ENCODE measurements at places on chromosomes 3 and 15.

DNA sequence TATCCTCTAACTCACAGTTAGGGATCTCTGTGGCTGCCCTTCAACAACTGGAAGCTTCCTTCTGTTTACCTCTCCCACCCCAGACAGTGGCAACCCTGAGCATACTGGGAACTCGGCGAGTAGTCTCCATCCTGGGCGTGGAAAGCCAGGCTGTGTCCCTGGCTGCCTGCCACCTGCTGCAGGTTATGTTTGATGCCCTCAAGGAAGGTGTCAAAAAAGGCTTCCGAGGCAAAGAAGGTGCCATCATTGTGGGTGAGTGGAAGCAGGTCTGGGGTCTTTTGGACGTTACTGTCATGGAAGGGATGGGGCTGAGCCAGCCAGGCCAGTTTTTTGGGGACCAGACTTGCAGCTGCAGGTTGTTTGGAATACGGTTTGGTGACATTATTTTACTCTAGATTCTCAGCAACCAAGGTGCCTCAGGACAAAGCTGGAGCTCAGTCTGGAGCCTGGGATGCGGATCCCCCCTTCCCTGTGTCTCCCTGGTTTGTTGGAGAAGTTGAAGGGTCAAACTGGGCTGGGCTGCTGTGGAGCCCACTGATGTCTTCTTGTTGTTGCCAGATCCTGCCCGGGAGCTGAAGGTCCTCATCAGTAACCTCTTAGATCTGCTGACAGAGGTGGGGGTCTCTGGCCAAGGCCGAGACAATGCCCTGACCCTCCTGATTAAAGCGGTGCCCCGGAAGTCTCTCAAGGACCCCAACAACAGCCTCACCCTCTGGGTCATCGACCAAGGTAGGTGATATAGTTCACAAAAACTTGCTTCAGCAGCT is 7.5 kb downstream of the UNC45A start:
- no peak for DNase-seq

DNA sequence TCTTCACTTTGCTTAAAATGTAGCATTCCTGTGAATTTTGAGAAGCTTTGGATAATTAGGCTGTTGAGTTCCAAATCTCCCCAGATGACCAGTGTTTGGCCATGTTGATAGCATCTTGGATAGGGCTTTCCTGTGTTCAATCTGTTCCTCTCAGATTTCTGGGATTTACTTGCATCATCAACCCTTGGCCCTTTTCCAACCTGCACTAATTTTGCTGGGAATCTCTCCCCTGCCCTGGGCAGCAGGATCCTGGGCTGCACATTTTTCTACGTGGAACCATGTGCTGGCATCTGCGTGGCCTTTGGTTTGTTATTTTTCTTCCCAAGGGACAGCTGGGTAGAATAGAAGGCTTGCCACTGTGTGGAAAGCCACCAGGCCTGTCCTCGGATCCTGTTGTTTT is 75.4 kb upstream of the PLXNA1 start:
- DNase-seq, result no peak

GRCh38 chr3:120554812-120555606 is 41.1 kb upstream of the NDUFB4 start:
- DNase-seq, result no peak

DNA sequence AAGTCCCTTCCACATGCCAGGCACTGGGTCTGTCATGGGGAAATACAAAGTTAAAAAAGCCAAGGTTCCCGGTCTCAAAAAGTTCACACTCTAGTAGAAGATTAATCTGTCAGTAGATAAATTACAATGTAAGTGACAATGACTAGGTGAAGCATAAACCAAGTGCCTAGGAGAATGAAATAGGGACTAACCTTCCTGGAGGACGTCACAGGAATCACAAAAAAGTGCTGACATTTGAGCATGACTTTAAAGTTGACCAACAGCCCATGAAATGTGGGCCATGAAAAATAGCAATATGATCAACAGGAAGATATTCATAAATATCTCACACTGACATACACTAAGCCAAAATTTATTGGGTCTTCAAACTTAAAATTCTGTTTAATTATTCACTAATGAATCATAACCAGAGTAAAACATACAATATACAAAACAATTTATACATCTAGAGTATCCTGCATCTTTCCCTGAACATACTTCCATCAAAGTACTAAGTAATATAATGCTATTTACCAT is 20.0 kb downstream of the COPS2 start:
- DNase-seq, result no peak

GRCh38 chr15:57559875-57560274 is 31.8 kb upstream of the MYZAP start:
- no peak for DNase-seq

- no peak for DNase-seq
Measured at GRCh38 chr15:88032787-88033186, 223.8 kb downstream of the NTRK3 start.

DNA sequence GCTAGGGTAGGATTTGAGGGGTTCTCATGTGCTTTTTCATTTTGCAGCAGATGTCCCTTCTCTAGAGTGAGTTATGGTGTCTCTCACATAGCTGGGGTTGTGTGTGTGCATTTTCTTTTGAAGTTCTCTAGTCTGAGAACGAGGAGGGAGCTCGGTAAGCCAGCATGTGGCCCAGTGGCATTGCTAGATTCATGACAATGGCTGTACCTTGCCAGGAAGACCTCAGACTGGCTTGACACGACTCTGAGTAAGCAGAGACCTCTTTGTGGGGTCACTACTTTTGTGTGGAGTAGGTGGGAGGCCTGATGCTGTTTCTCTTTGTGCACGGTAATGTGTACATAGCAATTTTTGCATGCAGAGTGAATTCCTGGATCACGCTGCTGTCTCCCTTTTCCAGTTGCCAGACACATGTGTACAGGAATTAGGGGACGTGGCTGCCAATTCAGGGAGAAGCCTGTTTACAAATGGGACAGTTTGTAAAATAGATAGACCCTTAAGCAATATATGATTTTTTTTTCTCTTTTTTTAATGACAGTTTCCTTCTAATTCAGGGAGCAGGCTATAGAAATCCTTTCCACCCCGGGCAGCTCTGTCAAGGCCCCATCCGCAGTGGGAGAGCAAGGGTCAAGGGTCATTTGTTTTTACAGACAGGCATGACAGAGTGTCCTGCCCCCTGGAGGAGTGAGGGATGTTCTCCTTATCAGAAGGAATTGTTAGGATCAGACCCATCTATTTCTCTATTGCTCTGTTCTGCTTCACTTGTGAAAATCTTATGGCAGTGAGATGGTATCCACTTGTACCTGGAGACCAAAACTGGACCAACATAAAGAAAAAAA is 4.6 kb downstream of the CACNA1D start:
- no peak for DNase-seq

- no peak for DNase-seq
Measured at GRCh38 chr15:35876762-35877161, 330.8 kb upstream of the DPH6 start.

GRCh38 chr3:37864904-37865303 is 3.2 kb downstream of the CTDSPL start:
- peak; percentile 42 for DNase-seq

- DNase-seq, result no peak
Measured at GRCh38 chr3:180932819-180933218, 20.3 kb downstream of the FXR1 start.

DNA sequence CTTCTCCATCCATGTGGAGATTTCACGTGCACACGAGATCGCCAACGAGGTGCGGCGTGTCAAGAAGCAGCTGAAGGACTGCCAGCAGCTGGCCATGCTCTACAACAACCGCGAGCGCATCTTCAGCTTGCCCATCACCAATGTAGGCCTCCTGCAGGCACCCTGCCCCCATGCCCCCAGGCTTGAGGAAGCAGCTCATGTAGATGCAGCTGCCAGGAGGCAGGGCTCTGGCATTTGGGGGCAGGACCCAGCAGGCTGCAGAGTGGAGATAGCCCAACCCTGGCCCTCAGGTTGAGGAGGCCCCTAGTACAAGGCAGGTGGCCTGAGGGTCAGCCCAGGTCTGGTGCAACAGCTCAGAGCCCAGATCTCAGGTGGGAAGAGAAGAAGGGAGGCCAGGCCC is 36.4 kb downstream of the DNAH1 start:
- no peak for DNase-seq

- no peak for DNase-seq
Measured at GRCh38 chr3:173688216-173688842, 290.8 kb downstream of the NLGN1 start.

DNA sequence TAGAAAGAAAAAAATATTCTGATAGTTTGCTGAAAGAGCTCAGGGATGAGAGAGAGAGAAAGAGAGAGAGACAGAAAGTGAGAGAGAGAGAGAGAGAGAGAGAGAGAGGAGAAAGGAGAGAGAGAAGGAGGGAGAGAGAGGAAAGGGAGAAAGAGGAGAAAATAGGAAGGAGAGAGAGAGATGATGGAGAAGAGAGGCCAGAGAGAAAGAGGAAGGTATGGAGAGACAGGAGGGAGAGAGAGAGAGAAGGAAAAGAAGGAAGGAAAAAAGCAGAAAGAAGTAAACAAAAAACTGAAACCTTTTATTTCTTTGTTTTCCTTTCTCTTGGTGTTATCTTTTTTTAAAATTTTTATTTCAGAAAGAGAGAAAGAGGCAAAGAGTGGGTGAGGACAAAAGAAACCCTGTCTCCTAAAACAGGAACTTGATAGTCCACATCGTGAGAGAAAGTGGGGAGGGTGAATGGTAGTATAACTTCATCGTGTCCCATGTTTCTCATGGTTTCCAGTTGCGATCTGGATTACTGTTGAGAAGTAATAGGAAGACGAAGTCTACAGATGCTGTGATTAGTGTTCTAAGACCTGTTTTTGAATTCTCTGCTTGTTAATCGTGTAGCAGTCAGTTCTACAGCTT is 279.7 kb downstream of the LPP start:
- no peak for DNase-seq

DNA sequence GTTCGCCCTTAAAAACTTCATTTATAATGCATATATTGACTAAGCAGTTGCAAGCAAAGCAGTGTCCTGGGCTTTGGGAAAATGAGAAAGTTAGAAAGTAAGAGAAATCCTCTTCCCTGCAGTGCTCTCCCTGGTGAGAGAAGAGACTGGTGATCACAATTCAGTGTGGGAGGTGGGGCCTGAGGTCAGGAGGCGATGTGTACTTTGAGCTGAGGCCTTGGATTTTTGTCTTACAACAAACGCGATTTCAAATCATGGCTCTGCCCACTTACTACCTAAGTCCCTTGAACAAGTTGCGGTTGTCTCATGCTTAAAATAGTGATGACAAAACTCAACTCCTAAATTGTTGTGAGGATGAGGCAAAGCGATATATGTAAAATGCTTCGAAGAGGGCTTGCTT is 316.3 kb upstream of the NECTIN3 start:
- no peak for DNase-seq

DNA sequence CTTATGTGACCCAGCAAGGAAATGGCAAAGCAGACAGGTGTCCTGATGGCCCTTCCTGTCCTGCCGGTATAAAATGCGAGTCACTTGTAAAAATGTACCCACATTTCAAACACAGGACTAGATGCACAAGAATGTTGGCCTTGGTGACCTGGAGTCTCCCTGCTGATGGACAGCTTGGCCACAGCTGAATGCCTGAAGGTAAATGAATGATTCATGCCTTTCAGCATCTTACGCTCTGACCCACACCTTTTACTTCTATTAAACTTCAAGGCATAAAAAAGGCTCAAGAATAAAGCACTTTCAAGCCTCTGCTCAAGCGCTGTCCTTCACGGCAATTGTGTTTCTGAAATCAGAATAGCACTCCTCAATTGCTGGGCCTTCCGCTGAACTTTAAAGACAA is 228.0 kb upstream of the SLCO3A1 start:
- DNase-seq, result no peak

GRCh38 chr3:50502584-50503423 is 630 bp downstream of the CACNA2D2 start:
- no peak for DNase-seq

DNA sequence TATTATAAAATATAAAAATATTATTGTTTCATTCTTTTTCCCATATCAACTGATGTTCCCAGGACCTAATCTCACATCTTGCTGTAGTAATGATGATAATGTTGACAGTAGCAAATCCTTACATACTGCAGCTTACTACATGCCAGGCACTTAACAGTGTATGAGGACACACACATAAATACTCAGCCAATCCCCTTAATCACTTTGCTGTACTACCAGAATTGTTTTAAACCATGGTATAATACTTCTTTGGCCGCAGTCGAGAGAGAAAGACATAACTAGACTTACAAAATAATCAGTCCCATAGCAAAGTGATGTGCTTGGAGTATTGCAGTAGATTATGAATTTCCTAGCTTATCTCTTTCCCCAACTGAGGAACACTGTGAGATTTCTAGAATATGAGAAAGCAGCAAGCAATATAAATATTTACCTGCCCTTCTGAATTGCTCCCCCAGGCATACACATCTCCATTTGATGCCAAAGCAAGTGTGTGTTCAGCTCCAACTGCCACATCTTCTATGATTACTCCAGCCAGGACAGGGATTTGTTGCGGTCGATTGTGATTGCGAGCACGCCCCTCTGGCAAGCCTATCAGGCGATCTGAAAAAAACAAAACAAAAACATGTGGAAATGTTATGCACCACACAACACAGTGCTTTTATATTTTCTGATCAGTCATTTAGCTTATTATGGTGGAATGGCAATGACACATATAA is 33.0 kb downstream of the FBXL22 start:
- DNase-seq, result no peak

DNA sequence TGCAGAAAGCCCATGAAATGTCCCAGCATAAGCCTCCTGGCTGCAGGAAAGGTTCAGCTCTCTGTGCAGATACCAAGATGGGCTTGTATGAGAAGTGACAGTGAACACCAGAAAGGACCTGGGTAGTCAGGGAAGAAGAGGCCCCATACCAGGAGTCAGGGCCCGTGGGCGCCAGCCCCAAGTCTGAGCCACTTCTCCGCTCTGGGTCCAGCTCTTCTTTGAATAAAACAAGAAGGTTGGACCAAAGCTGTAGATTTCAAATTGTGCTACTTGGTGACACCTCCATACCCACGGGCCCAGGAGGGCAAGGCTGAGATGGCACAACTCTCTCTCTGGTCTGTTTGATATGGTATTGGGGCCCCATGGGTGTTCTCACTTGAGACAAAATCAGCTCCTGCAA is 261.5 kb downstream of the UACA start:
- DNase-seq, result no peak

GRCh38 chr15:87707071-87707470 is 549.5 kb downstream of the NTRK3 start:
- no peak for DNase-seq

DNA sequence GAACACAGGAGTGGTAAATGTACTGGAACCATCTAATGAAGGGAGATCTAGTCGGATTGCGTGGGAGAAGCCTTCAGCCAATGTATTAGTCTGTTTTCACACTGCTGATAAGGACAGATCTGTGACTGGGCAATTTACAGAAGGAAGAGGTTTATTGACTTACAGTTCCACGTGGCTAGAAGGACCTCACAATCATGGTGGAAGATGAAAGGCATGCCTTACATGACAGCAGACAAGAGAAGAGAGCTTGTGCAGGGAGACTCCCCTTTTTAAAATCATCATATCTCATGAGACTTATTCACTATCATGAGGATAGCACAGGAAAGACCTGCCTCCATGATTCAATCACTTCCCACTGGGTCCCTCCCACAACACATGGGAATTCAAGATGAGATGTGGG is 17.0 kb downstream of the HRG start:
- DNase-seq, result no peak
